ENCODE measurements at places on chromosomes 2 and 18.

DNA sequence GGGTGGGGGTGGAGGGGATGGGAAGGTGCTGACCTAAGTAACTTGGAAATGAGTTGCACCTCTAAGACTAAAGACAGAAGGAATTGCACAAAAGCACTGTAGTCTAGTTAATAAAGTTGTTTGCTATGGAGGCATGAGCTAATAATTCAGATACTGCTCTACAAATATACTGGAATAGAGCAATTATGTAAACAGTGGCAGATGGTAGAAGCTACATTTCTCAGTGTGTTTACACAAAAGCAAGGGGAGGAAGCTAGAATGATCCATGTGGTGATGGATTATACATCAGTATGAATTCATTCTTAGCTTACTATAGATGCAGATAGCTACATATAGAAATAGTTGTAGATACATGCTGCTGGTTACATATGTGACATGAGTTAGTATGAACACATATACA, 27.6 kb upstream of the UBE2F start:
- no peak for DNase-seq

DNA sequence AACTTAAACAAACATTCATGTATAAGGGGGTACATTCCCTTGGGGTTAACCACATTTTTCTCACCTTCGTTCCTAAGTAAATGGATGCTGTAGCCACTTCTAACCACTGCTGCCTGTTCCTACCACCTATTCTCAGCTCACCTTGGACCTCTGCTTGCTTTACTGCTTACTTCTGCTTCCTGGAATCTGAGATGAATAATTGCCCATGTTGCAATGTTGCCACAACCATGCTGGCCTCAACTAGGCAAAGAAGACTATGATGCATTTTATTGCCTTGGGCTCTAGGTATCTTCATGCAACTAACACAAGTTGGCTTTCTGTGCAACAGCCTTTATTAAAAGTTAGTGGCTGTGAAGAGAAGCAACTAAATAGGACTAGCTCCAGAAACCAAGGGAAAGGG, 106.3 kb upstream of the TCF4 start:
- no peak for DNase-seq

DNA sequence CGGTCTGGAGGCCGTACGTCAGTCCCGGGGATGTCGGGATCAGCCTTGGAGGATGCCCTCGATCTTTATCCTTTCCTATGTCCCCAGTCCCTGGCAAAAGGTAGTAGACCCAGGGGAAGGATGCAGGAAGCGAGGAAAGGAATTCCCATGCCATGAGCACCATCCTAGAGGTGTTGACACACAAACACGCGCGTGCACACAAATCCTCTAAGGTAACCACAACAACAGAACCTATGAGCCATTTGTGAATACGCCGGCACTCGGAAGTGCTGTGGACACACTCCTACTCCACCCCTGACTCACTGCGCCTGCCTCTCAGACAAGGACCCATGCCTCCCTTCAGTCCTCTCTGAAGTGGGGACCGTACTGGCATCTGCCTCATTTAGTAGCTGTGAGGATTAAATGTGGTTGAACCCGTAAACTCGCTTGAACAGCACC, 11.3 kb upstream of the MLPH start:
- no peak for DNase-seq

DNA sequence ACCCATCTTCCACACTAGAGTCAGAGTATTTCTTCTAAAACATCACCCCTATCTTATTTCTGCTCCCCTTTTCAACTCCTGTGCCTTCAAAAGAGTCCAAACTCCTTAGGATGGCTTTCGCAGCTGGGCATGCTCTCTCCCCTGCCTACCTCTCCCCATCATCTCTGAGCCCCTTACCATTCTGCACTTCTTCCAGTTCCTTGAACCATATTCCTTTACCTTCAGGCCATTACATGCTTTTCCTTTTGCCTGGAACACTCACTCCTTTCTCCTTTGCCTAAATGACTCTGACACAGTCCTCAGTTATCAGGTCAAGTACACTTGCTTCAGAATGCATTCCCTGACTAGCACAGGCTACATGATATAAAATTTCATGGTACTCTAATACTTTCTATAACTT, 22.4 kb downstream of the APOB start:
- DNase-seq: no peak

GRCh38 chr2:203909974-203910373, 26.6 kb upstream of the ICOS start:
- DNase-seq: no peak

- DNase-seq: no peak
Measured at GRCh38 chr2:104635608-104636007, 218.3 kb upstream of the POU3F3 start.

- DNase-seq: no peak
Measured at GRCh38 chr2:145875016-145875415, 1355.1 kb upstream of the ZEB2 start.

All from fibroblast of skin of left quadriceps (primary cell).